ENCODE measurements at places on chromosomes 12 and 14.

- peak; percentile 57 for DNase-seq
Measured at GRCh38 chr12:54431911-54432814, 13.1 kb upstream of the ITGA5 start.

DNA sequence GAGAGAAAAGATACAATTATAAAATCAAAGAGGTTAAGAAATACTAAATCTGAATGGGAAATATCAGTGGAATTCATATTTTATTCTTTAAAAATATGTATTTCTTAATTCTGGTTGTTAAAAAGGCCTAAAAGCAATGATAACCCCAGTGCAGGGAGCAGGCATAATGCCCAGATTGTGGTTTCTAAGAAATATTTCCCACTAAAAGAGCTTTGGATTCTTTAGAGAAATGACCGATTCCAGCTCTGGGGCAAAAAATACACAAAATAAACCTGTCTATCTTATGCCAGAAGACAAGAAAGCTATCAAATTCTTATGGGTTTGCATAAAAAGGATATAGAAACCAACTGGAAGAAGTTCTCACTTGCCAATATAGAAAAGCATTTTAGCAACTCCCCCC, 71.6 kb downstream of the PDE6H start:
- DNase-seq: no peak

- no peak for DNase-seq
Measured at GRCh38 chr14:23164250-23164649, 19.2 kb downstream of the SLC7A8 start.

GRCh38 chr12:6852651-6853354, 853 bp downstream of the USP5 start:
- DNase-seq: peak; percentile 37

DNA sequence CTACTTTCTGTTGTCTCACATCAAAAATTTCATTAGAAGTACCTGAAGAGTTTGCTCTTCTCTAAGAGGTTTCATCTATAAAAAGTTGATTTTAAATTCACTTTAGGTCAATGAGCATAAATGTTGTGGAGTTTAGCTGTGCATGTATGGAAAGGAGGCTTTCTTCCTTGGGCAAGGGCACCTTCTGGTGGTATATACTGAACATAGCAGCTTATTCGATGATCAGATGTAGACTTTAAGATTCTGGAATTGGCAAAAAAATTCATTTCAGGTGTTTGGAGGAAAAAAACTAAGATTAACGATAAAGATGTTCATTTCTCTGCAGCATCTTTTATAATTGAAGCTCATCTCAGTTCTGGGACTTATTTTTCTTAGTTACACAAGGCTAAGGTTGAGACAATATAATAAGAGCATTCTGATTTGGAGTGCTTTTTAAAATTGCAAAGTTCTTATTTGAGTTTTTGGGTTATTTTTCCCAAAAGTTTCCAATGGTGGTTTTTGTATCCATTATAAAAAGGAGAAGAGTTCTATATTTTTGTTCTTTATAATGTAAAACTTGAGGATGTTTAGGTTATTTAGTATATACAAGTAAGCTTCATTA, 46.8 kb downstream of the TMEM117 start:
- DNase-seq: peak; percentile 66

- DNase-seq: no peak
Measured at GRCh38 chr12:125228519-125229260, 163.5 kb downstream of the AACS start.

- DNase-seq: peak; percentile 66
Measured at GRCh38 chr14:65949711-65950516, 536.3 kb upstream of the CCDC196 start.

DNA sequence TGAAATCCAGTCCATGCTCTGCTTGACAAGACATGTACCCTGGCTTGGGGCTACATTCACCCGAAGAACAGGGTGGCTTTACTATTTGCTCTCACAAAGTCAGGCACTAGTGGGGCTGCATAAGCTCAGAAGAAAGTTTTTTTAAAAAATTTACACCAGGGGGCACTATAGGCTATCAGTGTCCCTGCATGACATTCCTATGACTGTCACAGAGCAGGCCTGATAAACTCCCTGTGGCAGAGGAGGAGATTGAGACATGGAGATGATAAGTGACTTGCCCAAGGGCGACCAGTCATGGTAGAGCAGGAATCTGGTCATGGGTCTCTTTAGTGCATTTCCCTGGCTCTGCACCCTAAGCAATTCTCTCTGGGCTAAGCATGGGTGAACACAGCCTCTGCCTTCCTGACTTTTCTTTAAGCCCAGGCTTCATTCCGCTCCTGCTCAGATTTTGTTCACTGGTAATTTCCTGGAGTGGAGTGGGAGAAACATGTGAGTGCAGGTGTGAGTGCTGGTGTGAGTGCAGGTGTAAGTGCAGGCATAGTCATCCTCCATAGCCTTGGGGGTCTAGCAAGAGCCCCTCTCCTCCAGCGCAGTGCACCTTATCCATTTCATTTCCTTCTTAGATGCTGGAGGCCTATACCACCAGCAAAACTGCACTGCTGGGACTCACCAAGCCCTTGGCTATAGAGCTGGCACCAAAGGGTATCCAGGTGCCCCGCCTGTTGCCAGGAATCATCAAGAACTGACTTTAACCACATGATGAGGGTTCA, 91.6 kb downstream of the DHRS2 start:
- peak; percentile 74 for DNase-seq

GRCh38 chr12:77493302-77494168, 337.2 kb upstream of the NAV3 start:
- no peak for DNase-seq

GRCh38 chr14:93150227-93151208, 34.2 kb downstream of the MOAP1 start:
- no peak for DNase-seq

DNA sequence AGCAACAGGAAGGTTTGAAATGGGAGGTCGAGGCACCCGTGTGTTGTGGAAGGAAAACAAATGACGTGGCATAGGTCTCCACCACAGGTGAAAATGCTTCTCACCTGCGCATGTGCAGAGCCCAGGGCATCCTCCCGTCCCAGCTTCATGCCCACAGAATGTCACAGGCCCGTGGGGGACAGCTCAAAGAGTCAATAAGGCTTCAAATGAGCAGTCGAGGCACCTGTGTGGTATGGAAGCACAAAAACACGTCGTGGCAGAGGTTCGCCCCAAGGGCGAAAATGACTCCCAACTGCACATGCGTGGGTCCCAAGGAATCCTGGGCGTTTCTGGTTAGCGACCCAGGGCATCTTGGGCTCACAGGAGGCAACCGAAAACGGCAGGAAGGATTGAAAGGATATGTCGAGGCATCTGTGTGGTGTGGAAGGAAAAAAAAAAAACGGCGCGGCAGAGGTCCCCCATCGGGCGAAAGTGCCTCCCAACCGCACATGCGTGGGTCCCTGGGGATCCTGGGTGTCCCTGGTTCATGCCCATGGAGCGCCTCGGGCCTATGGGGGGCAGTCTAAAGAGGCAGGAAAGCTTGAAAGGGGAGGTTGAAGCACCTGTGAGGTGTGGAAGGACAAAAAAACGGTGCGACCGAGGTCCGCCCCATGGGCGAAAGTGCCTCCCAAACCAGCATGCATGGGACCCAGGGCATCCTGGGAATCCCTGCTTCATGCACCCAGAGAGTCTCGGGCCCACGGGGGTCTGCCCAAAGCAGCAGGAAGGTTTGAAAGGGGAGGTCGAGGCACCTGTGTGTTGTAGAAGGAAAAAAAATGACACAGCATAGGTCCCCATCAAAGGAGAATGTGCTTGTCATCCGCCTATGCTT, 578.5 kb downstream of the ALG10 start:
- no peak for DNase-seq

DNA sequence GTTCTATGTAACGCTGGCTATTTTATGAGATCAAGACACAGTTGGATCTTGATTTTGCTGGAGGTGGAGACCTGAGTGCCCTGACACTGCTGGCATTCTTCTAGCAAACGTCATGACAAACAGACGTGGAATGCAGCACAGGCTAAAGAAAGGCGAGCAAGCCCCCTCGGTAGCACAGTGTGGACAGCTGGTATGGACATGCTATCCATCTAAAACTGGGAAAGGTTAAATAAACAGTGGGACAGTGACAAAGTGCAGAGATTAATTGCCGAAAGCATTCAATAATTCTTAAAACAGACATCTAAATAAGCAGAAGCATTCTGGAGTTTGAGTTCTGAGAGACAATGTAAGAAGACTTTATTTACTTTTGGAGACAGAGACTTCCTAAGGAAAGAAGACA, 237.2 kb downstream of the FBXL14 start:
- no peak for DNase-seq

DNA sequence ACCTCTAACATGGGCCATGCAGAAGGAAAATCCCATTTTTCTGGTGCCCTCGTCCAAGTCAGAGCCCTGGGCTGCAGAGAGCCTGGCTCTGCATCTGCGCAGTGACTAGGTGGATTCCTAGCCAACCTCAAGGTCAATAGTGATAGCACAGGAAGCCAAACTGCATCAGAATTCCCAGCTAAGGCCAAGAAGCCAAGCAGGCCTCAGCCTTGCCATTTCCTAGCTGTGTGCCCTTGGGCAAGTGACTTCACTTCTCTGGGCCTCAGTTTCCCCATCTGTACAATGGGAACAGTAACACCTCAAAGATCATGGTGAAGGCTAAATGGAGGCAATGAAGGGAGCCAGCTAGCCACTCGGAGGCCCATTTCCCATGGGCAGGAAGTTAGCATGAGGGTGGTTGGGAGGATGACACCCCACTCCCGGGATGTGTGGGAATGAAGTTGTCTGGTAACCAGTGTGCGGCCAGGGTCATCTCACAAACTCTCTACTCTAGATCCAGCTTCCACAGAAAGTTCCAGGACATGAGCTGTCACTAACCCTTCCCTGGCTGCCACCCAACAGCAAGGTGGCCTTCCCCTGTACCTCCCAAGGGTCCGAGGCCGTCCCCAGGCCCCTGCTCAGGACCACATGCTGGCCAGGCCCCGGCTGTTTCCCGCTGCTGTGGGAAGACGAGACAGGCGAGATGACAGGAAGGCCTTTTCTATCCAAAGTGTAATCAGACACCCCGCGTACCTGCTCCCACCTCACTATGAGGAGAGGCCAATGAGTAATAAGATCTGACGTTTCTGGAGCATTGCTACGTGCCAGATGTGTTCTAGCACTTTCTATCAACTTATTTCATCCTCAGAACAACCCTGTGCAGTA, 125.7 kb downstream of the SCARB1 start:
- no peak for DNase-seq

GRCh38 chr12:18979401-18980126, 150.0 kb upstream of the PLEKHA5 start:
- no peak for DNase-seq

GRCh38 chr12:49904601-49905000, 901 bp upstream of the FAIM2 start:
- no peak for DNase-seq

Data from LoVo (cell line).